ENCODE measurements at places on chromosomes 7 and 10. TPM values are rescaled to one million over a fixed set of nuclear protein-coding genes. Genes with fewer than 3 reads are reported as not detected.
A peak's percentile ranks its signal among the peaks of the same experiment; 100 is the strongest.

GRCh38 chr10:3068968-3069737 lies 1.8 kb downstream of the PFKP start:
- DNase-seq, result peak; percentile 84

DNA sequence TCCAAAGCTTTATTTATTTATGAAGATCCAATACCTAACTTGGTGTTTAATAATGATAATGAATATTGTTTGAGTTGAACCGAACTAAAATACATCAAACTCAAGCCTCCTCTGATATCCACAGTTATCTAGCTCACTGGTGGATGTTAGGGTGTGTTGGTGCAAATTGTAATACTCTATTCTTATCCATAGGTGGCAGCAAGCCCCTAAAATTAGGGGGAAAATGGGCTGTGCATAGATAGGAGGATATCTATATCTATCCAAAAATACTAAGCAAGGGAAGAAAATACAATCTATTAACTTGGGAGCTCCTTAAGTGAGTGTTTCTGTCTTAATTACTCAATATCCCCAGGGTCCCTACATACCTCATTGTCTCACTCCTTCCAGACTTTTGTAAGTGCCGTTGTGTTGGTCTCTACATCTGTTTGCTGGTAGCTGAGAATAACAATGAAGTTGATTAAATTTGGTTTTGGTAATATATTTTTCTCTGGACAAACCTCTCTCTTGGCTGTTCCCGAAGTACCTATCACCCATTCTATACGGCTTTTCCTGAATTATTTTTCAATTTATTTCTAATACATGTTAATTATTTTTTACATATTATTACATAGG lies 55.0 kb upstream of the VWDE start:
- DNase-seq, result no peak

DNA sequence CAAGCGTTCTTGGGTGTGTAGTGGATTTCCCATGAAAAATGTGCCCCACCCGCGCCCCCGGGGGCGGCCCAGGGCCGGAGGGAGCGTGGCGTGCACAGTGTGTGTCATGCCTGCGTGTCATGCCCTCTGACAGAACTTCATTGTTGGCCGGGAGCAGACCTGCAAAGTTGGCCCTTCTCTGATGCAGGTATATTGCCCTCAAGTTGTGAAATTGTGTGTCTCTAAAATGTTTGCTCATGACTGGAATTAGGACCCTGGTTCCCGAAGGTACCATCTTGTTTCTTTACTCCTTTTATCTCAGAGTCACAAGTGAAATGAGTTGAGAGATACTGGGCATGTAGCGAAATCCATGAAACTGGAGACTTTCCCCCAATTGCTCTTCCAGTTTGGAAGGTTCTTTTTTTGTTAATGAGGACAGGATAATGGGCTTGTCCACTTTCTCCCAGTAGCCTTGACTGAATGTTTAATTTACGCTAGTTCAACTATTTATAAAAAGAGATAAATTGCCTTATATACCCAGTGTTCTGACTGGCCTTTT lies 26.2 kb downstream of the ADK start:
- no peak for DNase-seq

DNA sequence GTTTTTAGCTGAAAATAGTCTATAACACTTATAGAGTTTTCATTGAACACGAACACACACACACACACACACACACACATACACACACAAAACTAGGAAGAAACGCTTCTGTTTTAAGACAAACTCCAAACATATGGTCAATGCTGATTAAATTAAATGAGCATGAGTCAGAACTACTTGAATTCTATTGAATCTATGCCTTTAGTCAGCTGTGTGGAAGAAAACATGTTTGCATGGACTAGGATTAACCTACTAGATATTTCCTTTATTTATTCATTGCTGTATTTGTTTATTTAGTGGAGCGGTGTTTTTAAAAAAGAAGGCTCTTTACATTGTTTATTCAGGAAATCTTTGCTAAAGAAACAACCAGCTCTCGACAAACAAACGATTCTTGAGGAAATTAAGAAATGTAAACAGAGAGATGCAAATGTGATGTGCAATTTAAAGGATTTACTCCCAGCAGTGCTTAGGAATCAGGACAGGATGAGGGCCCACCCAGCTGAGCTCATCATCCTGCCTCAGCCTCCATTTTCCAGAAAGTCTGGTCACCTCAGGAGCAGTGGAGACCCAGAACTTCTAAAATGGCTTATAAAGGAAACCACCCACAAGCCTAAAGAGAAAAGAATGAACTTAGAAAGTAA lies 83.2 kb downstream of the PDE1C start:
- DNase-seq, result no peak

- no peak for DNase-seq
Measured at GRCh38 chr10:132129431-132129830, 57.3 kb upstream of the DPYSL4 start.

GRCh38 chr7:25820432-25821040 lies 331.5 kb upstream of the NFE2L3 start:
- DNase-seq, result no peak

GRCh38 chr10:47412869-47413268 lies 28.8 kb upstream of the ZNF488 start:
- no peak for DNase-seq

- DNase-seq, result no peak
Measured at GRCh38 chr7:69761290-69761922, 163.1 kb downstream of the AUTS2 start.

The IRF5 gene
- 6.1 TPM for total RNA-seq

- DNase-seq, result no peak
Measured at GRCh38 chr7:30618961-30619360, 24.3 kb downstream of the GARS1 start.

The DKK1 gene
- total RNA-seq, result 7.8 TPM

The PPP1R3A gene
- 0.10 TPM for total RNA-seq

The STOX1 gene
- total RNA-seq, result 11.7 TPM

The BHLHA15 gene
- total RNA-seq, result 0.99 TPM

The SFMBT2 gene
- 18.3 TPM for total RNA-seq

- DNase-seq, result no peak
Measured at GRCh38 chr10:123912871-123913270, 21.3 kb upstream of the CPXM2 start.
